ENCODE measurements at places on chromosomes 11 and 22. TPM values are rescaled to one million over a fixed set of nuclear protein-coding genes. Genes with fewer than 3 reads are reported as not detected.

GRCh38 chr11:27861706-27862430, 161.6 kb upstream of the BDNF start:
- no peaks in the 10 kb centered on the region for H3K36me3 ChIP-seq
- no peak overlapping the region for H3K4me3 ChIP-seq
- no peaks in the 10 kb centered on the region for H3K4me1 ChIP-seq
- no peaks in the 10 kb centered on the region for H3K27me3 ChIP-seq
- no peak for DNase-seq
- H3K27ac ChIP-seq: no peak overlapping the region

DNA sequence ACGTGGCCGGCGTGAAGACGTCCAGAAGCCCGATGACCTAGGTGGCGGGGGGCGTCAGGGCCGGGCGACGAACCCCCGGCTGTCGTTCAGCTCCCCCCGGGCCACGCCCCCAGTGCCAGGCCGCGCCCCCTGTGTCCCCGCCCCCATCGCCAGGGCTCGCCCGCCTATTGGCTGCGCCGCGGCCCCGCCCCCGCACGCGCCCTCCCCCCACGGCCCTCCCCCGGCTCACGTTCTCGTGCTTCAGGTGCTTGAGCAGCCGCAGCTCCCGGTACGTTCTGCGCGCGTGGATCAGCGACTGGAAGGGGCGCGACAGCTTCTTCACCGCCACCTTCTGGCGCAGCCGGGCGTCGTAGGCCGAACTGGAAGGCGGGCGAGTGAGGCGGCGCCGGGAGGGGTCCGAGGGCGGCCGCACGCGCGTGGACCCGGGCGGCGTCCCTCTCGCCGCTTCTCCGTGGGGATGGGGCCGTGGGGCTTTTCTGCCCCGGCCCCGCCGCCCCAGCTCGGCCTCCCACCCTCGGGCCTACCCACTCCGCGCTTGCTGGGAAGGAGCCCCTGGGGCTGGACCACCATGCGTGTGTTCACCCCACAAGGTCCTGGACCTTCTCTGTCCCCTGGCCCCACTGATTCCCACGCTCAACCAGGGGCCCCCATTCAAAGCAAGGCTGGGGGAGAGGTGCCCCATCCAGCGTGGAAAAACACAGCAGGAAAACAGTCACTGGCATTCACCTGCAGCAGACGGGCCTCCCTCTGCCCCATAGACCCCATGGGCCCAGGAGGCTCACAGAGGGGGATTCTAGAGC, 2.4 kb downstream of the MAPK11 start:
- DNase-seq: no peak
- H3K27ac ChIP-seq: no peak overlapping the region

GRCh38 chr11:7575841-7576725, 62.3 kb downstream of the PPFIBP2 start:
- peak; percentile 29 for DNase-seq
- no peak overlapping the region for H3K4me3 ChIP-seq
- H3K36me3 ChIP-seq: no peaks in the 10 kb centered on the region
- H3K4me1 ChIP-seq: peaks cover 24% of the 10 kb centered on the region

Gene APOA1
- total RNA-seq: not detected

Gene TRIM6
- 1.1 TPM for total RNA-seq

Gene CCDC73
- total RNA-seq: not detected

DNA sequence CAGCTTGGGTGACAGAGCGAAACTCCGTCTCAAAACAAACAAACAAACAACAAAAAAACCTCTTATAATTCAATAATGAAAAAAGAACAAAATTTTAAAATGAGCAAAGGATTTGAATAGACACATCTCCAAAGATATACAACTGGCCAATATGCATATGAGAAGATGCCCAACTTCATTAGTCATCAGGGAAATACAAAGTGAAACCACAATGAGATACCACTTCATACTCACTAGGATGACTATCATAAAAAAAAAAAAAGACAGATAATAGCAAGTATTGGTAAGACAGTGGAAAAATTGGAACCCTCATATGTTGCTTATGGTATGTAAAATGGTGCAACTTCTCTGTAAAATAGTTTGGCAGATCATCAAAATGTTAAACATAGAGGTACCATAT, 28.7 kb upstream of the BARX2 start:
- H3K27ac ChIP-seq: no peak overlapping the region
- H3K4me3 ChIP-seq: no peak overlapping the region
- no peaks in the 10 kb centered on the region for H3K27me3 ChIP-seq
- H3K36me3 ChIP-seq: no peaks in the 10 kb centered on the region
- H3K4me1 ChIP-seq: no peaks in the 10 kb centered on the region

Gene CLCF1
- 9.8 TPM for total RNA-seq

DNA sequence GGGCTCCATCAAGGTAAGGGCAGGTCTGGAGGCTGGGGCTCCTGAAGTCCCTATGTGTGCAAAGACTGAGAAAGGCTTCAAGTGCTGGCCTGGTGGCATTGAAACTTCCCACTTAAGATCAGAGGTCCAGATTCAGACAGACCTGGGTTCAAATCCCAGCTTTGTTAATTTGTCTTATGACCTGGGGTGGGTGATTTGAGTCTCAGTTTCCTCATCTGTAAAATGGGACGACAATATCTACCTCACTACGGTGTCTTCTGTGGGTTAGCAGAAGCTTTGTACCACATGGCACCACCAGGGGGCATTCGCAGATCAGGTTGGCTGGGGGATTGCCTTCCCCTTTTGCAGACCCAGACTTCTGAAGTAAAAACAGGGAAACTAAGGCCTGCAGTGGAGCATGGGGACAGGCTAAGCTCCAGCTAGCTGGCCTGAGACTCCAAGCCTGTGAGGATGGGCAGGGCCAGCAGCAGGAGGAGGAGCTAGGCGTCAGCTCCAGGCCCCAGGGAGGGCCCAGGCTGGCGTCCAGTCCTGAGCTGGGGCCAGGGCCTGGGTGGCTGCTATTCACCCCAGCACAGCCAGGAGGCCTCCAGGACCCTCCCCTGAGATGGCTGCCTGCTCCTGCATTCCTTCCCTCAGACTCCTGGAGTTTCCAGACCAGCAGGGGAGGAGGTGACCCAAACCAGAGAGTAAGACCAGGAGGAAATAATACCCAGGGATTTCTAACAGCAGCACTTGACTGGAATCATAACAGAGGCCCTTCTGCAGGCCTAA, 1.5 kb downstream of the CASTOR1 start:
- H3K27me3 ChIP-seq: no peaks in the 10 kb centered on the region
- H3K4me3 ChIP-seq: no peak overlapping the region
- H3K36me3 ChIP-seq: peaks cover 8% of the 10 kb centered on the region
- peaks cover 50% of the 10 kb centered on the region for H3K4me1 ChIP-seq
- DNase-seq: peak; percentile 79

Gene ADAMTS8
- total RNA-seq: not detected

Gene SLC5A12
- total RNA-seq: not detected

GRCh38 chr11:17547051-17547577, at the start of gene OTOG:
OTOG (plus strand) TSS chr11:17547259; CDS start chr11:17547373, 114 bp downstream.
- no peak within 1 kb of the TSS for H3K27ac ChIP-seq
- no peaks in the 10 kb centered on the region for H3K36me3 ChIP-seq
- peaks cover 6% of the 10 kb centered on the region for H3K4me1 ChIP-seq
- H3K27me3 ChIP-seq: peaks cover 5% of the 10 kb centered on the region
- no peak within 1 kb of the TSS for H3K4me3 ChIP-seq

GRCh38 chr11:83191986-83192385, 1.5 kb upstream of the ANKRD42 start:
- peaks cover 20% of the 10 kb centered on the region for H3K36me3 ChIP-seq
- H3K27ac ChIP-seq: no peak overlapping the region
- peaks cover 11% of the 10 kb centered on the region for H3K4me1 ChIP-seq
- no peak overlapping the region for H3K4me3 ChIP-seq

Gene C11orf42
- not detected for total RNA-seq

- H3K36me3 ChIP-seq: no peaks in the 10 kb centered on the region
- no peak overlapping the region for H3K4me3 ChIP-seq
- DNase-seq: no peak
- peaks cover 31% of the 10 kb centered on the region for H3K27me3 ChIP-seq
- peaks cover 30% of the 10 kb centered on the region for H3K4me1 ChIP-seq
These were observed 666 bp upstream of the OVOL1 start for GRCh38 chr11:65786008-65786785.

Gene SNX32
- total RNA-seq: 0.31 TPM

Gene RAPSN
- 2.2 TPM for total RNA-seq

- no peaks in the 10 kb centered on the region for H3K27me3 ChIP-seq
- DNase-seq: no peak
- H3K4me3 ChIP-seq: no peak overlapping the region
- H3K27ac ChIP-seq: no peak overlapping the region
- no peaks in the 10 kb centered on the region for H3K36me3 ChIP-seq
These were observed 46.8 kb upstream of the SPATA19 start for GRCh38 chr11:133892126-133892525.

- DNase-seq: no peak
- no peak overlapping the region for H3K4me3 ChIP-seq
- H3K27ac ChIP-seq: no peak overlapping the region
- H3K4me1 ChIP-seq: no peaks in the 10 kb centered on the region
These were observed 154.0 kb upstream of the TENM4 start for GRCh38 chr11:79594834-79595233.

DNA sequence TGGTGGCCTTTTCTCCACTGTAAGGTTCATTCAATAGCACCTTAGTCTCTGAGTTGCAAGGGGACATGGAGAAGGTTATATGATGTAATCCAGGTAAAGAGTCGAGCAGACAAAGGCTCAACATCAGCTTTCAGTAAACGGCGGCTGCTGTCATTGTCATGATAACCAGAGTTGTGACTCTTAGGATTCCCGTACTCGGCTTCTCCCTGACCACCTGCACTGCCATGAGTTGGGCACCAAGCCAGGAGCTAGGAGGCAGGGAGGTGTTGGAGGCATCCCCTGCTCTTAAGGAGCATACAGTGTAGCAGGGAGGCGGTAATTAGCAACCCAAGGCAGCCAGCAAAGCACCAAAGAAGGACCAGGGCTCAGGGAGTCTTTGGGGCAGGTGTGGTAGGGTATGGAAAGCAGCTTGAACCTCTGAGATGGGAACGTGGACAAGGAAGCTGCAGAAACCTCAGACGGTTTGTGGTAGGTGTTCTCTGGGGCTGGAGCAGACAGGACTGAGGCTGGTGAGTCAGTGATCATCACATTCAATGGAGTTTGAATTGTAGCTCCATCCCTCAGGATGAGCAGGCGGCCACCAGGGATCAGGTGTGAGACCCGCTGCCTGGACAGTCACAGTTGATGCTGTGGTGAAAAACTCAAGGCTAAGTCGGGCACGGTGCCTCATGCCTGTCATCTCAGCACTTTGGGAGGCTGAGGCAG, 31.7 kb downstream of the LIF start:
- peaks cover 34% of the 10 kb centered on the region for H3K4me1 ChIP-seq
- H3K27me3 ChIP-seq: no peaks in the 10 kb centered on the region
- no peak overlapping the region for H3K4me3 ChIP-seq
- H3K27ac ChIP-seq: no peak overlapping the region
- DNase-seq: no peak
- H3K36me3 ChIP-seq: no peaks in the 10 kb centered on the region

- H3K27me3 ChIP-seq: no peaks in the 10 kb centered on the region
- no peaks in the 10 kb centered on the region for H3K4me1 ChIP-seq
- no peaks in the 10 kb centered on the region for H3K36me3 ChIP-seq
- no peak overlapping the region for H3K27ac ChIP-seq
- DNase-seq: no peak
- no peak overlapping the region for H3K4me3 ChIP-seq
These were observed 199.7 kb downstream of the NAV2 start for GRCh38 chr11:19912115-19912957.

DNA sequence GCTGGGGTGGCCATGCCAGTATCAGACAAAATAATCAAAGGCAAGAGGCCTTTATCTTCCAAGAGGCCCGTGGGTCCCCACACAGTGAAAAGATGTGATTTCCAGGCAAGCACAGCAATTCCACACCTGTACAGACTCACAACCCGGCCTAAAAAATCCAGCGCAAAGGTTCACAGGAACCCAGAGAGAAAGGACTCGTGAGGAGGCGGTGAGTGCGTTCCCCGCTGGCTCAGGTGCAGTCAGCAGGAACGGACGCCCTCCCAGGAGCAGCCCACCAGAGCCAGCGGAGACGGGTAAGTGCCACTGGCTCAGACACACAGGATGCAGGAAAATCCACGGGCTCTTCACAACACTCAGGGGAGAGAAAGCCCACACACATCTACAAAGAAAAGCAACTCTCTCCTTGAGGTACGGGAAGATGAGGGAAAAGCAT, 4.4 kb downstream of the TOLLIP start:
- H3K27me3 ChIP-seq: no peaks in the 10 kb centered on the region
- peaks cover 34% of the 10 kb centered on the region for H3K4me1 ChIP-seq
- no peak for DNase-seq
- H3K27ac ChIP-seq: no peak overlapping the region
- no peak overlapping the region for H3K4me3 ChIP-seq

DNA sequence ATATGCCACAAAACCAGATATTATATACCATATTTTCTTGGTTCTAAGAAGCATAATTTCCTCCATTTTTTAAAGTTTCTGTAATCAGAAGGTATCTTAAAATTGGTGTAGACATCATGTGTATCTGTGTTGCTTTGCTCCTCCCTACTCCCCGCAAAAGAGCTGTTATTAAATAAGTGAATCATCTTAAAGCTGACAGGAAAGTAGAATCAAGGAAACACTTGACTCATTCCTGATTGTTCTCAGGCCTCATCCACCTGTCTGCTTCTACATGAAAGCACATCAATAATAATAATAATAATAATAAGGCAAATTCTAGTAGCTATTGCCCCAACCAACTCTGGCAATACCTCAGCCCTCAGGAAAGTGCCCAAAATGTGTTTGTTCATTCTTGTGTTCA, 26.2 kb upstream of the GUCY1A2 start:
- H3K36me3 ChIP-seq: no peaks in the 10 kb centered on the region
- no peak overlapping the region for H3K27ac ChIP-seq
- no peaks in the 10 kb centered on the region for H3K4me1 ChIP-seq
- no peak for DNase-seq

DNA sequence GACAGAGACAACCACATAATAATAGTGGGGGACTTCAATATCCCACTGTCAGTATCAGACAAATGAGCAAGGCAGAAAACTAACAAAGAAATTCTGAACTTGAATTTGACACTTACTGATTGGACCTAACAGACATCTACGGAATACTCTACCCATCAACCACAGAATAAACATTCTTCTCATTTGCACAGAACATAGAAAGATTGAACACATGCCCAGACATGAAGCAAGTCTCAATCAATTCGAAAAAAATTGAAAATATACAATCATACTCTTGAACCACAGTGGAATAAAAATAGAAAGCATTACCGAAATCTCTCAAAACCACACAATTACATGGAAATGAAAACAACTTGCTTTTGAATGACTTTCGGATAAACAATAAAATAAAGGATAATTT, 17.9 kb downstream of the RAB38 start:
- DNase-seq: no peak
- no peaks in the 10 kb centered on the region for H3K4me1 ChIP-seq
- H3K36me3 ChIP-seq: no peaks in the 10 kb centered on the region
- H3K27me3 ChIP-seq: no peaks in the 10 kb centered on the region

Gene TSSK2
- total RNA-seq: not detected

- no peak overlapping the region for H3K27ac ChIP-seq
- no peaks in the 10 kb centered on the region for H3K27me3 ChIP-seq
- peaks cover 6% of the 10 kb centered on the region for H3K4me1 ChIP-seq
- H3K4me3 ChIP-seq: no peak overlapping the region
These were observed 47.3 kb downstream of the PPFIA1 start for GRCh38 chr11:70317581-70318305.
